Psoas muscle (tissue), 8 donors: ENCODE measurements at places on chromosomes 5 and 9.

GRCh38 chr9:99851500-99851822 is 29.8 kb downstream of the NR4A3 start:
- DNase-seq = no peak

DNA sequence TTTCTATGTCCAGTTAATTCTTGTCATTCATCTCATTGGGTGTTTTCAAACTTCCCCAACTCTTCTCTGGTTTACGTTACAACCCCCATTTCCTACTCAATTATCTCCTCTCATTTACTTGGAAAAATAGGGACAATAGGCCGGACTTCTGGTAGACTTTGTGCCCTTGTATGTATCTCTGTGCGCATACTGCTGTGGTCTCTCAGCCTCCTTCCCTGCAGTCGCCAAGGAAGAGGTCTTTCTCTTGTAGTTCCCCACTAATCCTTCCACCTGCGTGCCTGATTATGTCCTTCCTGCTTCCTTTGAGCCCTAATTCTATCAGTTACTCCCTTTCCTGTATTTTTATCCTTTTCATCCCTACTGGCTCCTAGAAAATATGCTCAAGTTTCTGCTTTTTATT is 176.3 kb downstream of the GDNF start:
- no peak for DNase-seq

DNA sequence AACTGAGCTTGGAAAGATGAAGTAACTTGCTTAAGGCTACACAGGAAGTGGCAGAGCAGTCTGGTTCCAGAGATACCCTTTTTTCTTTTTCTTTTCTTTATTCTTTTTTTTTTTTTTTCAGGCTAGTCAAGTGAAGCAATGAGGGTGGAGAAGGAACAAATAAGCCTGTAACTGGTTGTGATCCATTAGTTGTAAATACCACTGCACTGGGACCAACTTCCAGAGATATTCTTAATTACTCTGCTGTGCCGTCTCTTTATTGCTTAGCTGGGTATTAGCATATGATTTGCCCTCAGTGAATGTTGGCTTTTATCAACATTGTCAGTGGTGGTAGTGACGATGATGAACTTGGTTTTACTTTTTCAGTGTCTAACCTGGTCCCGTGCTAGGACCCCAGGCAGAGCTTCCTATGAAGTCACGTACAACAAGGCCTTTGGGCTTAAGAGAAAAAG is 26.7 kb downstream of the LNPEP start:
- DNase-seq = no peak

DNA sequence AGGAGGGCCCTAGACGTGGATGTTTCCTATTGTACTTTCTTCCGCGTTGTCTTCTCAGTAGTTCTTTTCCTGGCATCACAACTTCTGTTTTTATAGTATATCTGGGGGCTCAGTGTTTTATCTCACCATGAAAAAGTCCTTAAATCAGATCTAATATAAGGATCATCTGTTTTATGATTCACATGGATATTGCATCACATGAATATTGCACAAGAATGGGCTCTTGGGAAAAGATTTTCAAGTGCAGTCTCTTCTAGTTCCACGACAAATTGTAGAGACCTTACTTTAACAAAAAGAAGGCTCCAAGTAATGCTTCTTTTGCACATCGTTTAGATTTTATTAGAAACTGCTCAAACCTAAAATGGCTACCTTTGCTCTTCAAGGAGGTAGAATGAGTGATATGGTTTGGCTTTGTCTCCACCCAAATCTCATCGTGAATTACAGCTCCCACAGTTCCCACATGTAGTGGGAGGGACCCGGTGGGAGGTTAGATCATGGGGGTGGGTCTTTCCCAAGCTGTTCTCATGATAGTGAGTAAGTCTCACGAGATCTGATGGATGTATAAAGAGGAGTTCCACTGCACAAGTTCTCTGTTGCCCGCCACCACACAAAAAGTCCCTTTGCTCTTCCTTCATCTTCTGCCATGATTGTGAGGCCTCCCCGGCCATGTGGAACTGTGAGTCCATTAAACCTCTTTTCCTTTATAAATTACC is 53.7 kb upstream of the FAM120A start:
- no peak for DNase-seq

GRCh38 chr5:60639544-60639943 is 60.4 kb downstream of the DEPDC1B start:
- DNase-seq = no peak

DNA sequence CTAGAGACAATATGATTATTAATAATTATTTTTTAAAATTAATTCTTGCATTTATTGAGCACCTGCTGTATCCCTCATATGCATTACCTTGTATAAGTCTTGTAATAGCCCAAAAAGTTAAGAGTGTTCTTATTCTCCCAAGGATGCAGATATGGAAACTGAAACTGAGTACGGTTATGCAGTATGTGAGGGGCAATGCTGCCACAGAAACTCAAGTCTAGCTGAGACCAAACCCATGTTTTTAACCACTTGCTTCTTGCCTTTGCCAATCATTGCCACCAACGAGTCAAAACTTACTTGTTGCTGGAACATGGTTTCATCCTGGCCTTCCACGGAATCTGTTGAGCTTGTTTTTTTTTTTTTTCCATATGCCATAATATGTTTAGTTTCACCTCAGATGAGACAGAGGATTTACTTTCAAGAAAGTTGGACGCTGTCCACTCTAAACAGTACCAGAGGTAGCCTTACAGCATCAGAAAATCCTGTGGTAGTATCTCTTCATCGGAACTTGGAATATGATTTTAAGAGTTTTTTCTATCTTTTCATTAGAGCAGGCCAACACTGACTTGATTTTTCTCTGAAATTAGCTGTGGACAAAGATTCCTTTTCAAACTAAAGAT is 27.9 kb downstream of the DOCK8 start:
- no peak for DNase-seq

DNA sequence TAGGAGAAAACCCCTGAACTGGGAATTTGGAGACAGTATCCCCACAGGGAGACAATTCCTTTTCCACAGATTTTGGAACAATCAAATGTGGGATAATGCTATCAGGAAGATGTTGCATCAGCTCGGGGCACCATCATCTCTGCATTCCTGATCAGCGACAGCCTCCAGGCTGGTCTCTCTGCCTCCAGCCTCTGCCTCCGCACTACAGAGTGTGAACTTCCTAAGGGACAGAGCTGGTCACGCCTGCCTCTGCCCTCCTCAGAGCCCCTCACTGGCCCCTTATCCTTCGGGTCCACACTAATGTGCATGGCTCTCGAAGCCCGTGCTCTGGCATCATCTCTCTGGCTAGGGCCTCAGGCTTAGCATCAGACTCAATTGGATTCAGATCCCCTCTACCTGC is 8.6 kb downstream of the FOXI1 start:
- DNase-seq = no peak
